ENCODE measurements at places on chromosomes 16 and 17.

- no peak for DNase-seq
Measured at GRCh38 chr17:31537565-31538011, 146.1 kb downstream of the RAB11FIP4 start.

- no peak for DNase-seq
Measured at GRCh38 chr16:27703121-27703520, 153.2 kb downstream of the KATNIP start.

- DNase-seq = no peak
Measured at GRCh38 chr17:28702752-28703150, 8.9 kb downstream of the PROCA1 start.

DNA sequence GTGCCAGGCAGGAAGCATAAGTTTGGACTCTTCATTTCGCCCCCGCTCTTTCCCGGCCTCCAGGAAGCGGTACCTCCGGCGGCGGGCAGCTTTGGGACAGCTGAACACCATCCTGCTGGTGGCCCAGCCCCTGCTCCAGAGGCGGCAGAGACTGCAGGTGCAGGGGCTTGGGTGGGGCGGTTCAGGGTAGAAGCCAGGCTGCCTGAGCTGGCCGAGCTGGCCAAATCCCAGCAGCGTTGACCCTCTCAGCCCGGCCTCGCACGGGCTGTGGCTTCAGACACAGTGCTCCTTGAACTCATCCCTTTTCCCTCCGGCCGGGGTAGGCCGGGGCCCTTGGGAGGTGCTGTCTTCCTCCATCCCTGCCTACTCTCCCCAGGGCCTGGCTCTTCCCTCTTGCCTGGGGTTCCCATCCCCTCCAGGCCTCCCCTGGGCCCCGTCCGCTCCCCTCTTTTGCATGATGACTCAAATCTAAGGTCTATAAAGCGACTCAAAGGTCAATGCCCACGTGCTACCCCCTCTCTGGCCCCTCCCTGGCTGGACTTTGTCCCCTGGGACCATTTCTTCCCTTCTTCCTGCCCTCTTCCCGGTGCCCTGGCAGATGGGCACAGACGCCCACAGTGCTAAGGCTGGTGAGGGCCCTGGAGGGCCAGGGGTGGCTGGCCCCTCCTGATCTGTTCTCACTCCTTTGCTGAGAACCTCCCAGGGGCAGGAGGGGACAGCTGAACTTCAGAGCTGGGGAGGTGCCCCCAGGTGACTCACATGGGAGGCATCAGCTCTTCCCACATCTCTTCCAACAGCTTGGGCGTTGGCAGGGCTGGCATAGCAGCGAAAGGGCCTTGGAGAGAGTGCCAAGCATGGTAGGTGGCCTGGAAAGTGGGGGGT is 22.7 kb downstream of the MYO15B start:
- no peak for DNase-seq

DNA sequence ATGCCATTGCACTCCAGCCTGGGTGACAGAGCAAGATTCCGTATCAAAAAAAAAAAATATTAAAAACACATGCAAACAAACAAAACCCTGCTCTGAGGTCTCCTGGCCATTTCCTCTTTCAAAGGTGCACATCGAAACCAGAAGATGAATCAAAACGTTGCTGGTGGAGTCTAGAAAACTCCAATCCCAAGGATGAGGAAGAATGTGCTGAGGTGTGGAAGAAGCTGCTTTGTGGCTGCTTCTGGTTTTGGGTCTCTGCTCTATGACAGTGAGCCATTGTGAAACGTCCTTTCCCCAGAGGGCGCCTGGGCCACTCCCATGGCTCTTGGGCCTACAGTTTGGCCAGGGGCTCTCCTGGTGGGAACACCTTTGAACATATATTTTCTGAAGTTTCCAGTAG is 112.6 kb downstream of the IRF8 start:
- DNase-seq = no peak

DNA sequence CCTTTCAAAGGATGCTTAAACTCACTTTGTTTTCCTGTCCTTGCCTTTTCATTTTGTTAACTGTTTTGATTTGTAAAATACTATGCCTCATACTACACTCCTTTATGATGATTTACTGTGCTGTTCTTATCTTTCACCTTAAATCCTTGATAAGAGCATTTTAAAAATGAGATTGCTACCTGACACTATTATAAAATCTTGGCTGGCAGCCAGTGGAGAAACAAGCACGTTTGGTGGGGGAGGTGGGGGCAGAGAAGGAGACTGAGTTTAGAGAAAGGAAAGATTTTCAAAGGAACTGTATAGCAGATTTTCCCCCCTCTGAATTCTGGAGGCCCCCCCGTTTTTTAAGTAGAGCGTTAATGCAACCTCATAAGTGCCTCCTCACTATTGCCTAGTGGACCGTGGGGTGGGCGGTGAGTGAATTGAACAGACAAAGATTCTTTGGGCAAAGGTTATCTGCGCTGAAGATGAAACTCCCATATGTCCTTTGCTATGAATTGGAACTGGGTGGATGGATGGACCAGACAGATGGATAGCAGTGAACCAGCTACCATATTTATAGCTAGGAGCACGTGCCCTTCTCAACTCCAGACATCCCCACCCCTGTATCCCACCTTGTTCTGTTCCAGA is 200.2 kb downstream of the CCDC182 start:
- DNase-seq = no peak

DNA sequence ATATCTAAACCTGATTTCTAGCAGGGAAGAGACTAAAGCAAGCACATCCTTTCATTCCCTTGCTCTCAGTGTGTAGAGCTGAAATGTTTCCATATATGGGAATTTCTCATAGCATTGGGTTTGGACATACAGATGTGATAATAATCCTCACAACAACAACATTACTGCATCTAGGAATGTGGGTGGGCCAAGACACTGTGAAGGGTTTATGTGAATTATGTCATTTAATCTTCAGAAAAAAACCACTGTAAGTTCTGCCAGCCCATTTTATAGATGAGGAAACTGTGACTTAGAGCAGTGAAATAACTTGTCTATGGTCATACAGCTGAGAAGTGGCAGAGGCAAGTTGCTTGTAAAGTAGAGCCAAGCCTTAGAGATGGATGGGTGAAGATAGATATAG is 5.2 kb downstream of the OMG start:
- DNase-seq = no peak

GRCh38 chr16:65118871-65119270 is 3.0 kb downstream of the CDH11 start:
- DNase-seq = no peak

- no peak for DNase-seq
Measured at GRCh38 chr17:36657763-36658490, 56.5 kb downstream of the MRM1 start.

DNA sequence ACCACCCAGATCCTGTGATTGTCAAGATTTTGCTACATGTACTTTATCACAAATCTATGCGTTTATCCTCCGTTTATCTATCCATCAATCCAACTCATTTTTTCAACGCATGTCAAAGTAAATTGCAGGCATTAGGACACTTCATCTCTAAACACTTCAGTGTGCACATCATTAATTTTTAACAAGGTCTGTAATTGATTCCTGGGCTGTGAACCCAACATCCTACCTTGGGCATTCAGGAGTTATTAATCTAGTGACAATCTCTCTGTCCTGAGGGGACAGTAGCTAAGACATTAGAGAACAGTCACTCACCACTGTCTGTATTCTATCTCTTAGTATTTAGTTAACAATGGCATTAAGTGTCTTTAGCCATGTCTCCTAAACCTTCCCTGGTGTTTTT is 264.7 kb downstream of the SOX9 start:
- DNase-seq = no peak

- DNase-seq = no peak
Measured at GRCh38 chr17:48571024-48571818, 6.9 kb downstream of the HOXB4 start.

- no peak for DNase-seq
Measured at GRCh38 chr16:86033016-86033474, 134.1 kb downstream of the IRF8 start.

GRCh38 chr16:30746638-30747175 is 1.5 kb upstream of the PHKG2 start:
- DNase-seq = no peak

- no peak for DNase-seq
Measured at GRCh38 chr17:3801347-3801746, 359 bp upstream of the ITGAE start.

DNA sequence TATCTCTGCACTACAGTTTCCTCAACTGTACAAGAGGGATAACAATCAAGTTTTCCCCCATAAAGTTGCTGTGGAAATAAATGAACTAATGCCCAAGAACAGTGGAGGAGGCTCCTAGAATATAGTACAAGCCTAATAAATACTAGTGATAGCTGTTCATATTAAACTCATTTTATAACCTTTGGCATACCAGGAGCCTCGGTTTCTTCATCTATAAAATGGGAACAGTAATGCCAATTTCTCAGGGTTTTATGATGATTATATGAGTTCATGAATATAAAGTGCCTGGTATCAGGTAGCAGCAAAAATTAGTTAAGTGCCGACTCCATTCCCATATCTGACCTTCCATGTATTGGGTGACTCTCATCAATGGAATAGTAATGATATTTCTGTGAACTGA is 311.1 kb upstream of the MAF start:
- DNase-seq = no peak

- DNase-seq = no peak
Measured at GRCh38 chr16:86306811-86307513, 203.4 kb upstream of the FOXF1 start.

DNA sequence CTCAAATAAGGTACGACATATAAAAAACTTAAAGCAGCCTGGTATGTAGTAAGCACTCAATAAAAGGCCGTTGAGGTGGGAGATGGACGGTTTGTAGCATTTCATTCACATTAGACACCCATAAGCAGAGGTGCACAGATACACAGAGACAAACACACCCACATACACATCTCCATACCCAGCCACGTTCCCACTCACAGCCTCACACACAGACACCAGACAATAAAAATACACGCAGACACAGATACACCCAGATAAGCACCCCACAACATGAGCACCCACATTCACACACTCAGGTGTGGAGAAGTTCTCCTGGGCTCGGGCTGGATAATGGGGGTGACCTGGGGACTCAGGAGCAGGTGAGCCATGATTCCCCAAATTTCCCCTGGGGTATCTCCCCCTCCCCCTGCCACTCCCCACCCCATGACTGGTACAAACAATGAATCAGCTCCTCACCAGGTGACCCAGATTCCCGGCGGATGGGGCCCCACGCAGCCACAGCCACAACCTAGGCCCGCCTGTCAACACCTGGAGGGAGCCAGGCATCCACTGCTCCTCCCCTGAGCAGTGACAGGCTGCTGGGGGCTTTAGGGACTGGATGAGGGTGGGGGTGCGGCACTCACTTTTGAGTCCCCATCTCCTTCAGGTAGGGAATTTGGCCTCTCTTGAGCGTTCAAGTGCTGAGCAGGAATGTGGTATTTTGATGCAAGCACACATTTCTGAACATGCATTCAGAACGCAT is 2.7 kb downstream of the DLX3 start:
- no peak for DNase-seq

- DNase-seq = no peak
Measured at GRCh38 chr17:36000732-36001109, 632 bp downstream of the CCL15 start.

DNA sequence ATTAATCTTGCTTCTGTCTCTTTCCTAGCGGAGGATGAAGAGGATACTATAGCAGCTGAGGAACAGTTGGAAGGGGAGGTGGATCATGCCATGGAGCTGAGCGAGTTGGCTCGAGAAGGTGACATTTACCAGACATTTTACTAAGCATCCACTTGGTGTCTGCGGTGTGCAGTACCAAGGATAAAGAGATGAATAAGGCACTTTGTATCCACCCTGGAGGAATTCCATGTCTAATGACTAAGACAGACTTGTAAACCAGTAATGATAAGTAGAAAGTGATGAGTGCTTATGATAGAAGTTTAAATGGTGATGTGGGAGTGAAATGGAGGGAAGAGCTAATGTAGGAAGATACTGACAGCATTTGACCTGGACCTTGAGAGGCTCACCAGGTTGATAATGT is 12.0 kb downstream of the SRCAP start:
- no peak for DNase-seq

- no peak for DNase-seq
Measured at GRCh38 chr16:8928467-8928957, 35.2 kb downstream of the USP7 start.

DNA sequence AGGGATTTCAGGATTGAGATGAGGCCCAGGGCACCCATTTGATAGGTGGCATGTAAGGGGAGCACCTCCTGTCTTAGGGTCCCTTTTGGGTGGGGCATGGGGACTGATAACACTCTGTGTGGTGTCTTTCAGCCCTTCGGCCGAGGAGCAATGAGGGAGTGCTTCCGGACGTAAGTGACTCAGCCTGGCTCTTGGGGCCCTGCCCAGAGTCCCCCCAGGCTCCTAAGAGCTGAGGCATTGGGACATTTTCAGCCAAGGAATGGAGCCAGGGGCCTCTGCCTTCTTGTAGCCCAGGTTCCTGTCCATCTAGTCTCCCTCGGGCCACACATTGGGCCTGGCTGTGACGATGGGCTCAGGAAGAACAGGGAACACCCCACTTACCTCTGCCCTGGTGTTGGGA is 44.4 kb downstream of the EEF2K start:
- DNase-seq = no peak

DNA sequence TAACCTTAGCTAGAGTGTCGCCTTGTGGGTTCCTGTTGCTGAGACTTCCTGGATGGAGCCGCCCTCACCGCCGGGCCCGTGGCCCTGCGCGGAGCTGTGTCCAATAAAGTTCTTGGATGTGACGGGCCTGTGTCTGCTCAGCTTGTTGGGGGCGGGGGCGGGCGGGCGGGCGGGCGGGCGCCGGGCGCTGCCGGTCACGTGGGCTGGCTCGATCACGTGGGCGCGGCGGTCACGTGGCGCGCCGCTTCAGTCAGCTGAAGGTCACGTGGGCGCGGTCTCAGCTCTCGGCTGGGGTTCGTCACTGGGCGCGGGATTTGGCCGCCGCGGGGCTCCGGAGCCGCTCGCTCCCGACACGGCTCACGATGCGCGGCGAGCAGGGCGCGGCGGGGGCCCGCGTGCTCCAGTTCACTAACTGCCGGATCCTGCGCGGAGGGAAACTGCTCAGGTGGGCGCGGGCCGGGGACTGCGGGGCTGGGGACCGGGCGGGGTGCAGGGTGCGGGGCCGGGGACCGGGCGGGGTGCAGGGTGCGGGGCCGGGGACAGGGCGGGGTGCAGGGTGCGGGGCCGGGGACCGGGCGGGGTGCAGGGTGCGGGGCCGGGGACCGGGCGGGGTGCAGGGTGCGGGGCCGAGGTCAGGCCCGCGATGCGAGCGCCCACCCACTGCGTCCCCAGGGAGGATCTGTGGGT is at the start of gene AMDHD2:
Gene AMDHD2, plus strand, starts transcription at position 275 of the 687 bp plus-strand sequence. Its CDS starts 88 bp downstream, at position 363.
- DNase-seq = peak; percentile 88

GRCh38 chr16:85916141-85916890 is 17.4 kb downstream of the IRF8 start:
- no peak for DNase-seq

GRCh38 chr16:55031481-55031880 is 100.8 kb downstream of the IRX5 start:
- no peak for DNase-seq

DNA sequence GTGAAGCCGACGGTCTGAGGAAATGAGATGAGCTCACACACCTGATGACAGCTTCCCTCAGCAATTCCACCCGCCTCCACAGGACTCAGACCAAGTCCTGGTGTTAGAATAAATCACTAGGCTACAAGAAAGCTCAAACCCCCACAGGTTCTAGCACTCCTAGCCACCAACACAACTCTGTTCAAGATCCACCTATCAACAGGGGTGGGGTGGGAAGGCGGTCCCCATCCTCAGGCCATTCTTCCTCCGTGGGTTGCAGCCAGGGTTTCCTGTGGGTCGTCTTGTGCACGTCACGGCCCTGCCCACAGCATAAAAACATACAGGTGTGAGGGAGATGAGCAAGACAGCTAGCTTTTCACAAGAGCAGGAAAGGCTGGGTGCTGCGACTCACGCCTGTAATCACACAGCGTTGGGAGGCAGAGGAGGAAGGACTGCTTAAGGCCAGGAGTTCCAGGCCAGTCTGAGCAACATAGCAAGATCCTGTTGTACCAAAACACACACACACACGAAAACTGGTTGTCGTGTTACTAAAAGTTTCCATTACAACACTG is 81.1 kb downstream of the ANKRD11 start:
- DNase-seq = peak; percentile 61

Data from CD4-positive, alpha-beta T cell treated with Interleukin-6 at 100 ng/mL for 8 hours (primary cell).